ENCODE measurements at places on chromosomes 2 and 18. TPM values are rescaled to one million over a fixed set of nuclear protein-coding genes. Genes with fewer than 3 reads are reported as not detected.

DNA sequence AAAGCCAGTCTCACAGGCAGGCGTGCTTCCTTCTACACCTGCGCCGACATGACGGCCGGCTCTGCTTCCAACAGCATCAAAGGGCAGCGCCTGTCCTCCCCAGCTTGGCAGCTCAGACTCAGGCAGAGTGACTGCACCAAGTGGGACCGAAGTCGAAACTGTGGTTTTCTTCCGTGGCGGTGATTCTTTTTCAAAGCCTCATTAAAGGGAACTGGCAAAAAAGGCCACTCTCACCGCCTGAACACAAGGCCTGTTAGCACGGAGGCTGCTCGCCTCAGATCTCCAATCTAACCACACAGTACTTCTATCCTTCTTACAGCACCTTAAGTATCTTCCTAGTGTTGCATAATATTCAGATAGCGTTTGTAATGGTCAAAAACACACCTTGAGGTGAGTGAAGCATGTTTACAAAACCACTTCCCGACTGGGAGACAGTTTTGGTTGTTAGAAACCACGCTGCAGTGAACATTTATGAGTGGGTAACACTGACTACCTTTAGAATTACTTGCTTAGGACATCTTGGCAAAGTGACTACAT lies 236.4 kb downstream of the HDAC4 start:
- DNase-seq: no peak

DNA sequence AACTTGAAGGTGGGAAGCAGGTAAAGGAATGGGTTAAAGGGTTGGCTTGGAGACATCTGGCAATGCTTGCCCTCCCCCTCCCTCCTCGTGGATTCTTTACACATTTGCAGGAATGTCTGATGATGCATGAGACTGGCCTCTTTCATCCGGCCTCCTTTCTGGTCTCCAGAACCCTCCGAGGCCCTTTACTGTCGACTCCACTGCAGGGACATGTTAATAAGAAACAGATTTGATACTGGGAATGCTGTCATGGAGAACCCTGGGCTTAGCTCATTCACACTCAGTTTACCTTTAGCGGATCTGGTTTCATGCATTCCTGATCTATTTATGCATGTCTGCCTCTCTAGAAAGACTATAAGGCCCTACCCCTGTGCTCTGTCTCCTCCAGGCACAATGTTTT lies 238.7 kb downstream of the TGIF1 start:
- DNase-seq: peak; percentile 76

The QPCT gene
- total RNA-seq: 21.6 TPM

The C2orf78 gene
- total RNA-seq: not detected

The RBMS1 gene
- total RNA-seq: 68.6 TPM
